KG1 (cell line): ENCODE measurements at places on chromosomes 5 and 9.

- no peak for DNase-seq
Observed at GRCh38 chr5:93428868-93429267, 152.2 kb downstream of the NR2F1-AS1 start.

- no peak for DNase-seq
Observed at GRCh38 chr5:112799661-112800060, 61.4 kb upstream of the SRP19 start.

- DNase-seq, result no peak
Observed at GRCh38 chr5:14681236-14681752, 16.8 kb downstream of the OTULIN start.

- no peak for DNase-seq
Observed at GRCh38 chr9:138038244-138038671, 160.7 kb downstream of the CACNA1B start.
